Activated CD4-positive, alpha-beta T cell treated with anti-CD3 and anti-CD28 coated beads, Interleukin-2, amount 10 ng/mL, durations not matched to agents 24 days and 14 days (primary cell): ENCODE measurements at places on chromosomes 16 and 17. TPM values are rescaled to one million over a fixed set of nuclear protein-coding genes. Genes with fewer than 3 reads are reported as not detected.

- peaks cover 66% of the 10 kb centered on the region for H3K36me3 ChIP-seq
- no peak overlapping the region for H3K4me3 ChIP-seq
- peaks cover 18% of the 10 kb centered on the region for H3K4me1 ChIP-seq
Measured at GRCh38 chr17:7496470-7497183, 12.5 kb downstream of the POLR2A start.

- H3K27ac ChIP-seq = no peak overlapping the region
- H3K27me3 ChIP-seq = peaks cover 26% of the 10 kb centered on the region
- no peak overlapping the region for H3K4me3 ChIP-seq
- peaks cover 33% of the 10 kb centered on the region for H3K4me1 ChIP-seq
Measured at GRCh38 chr16:53546988-53547391, 44.0 kb upstream of the AKTIP start.

DNA sequence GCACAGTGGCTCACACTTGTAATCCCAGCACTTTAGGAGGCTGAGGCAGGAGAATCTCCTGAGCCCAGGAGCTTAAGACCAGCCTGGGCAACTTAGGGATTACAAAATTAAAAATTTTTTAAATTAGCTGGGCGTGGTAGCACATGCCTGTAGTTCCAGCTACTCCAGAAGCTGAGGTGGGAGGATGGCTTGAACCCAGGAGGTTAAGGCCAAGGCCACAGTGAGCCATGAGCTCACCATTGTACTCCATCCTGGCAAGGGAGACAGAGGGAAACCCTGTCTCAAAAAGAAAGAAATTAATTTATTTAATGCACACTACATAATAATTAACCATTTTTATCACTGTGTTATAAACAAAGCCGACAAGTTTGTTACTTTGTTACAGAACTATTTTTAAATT is 131.1 kb upstream of the TMEM97 start:
- H3K27me3 ChIP-seq = no peaks in the 10 kb centered on the region
- H3K4me3 ChIP-seq = no peak overlapping the region
- peaks cover 21% of the 10 kb centered on the region for H3K36me3 ChIP-seq
- no peak for DNase-seq
- H3K27ac ChIP-seq = no peak overlapping the region

DNA sequence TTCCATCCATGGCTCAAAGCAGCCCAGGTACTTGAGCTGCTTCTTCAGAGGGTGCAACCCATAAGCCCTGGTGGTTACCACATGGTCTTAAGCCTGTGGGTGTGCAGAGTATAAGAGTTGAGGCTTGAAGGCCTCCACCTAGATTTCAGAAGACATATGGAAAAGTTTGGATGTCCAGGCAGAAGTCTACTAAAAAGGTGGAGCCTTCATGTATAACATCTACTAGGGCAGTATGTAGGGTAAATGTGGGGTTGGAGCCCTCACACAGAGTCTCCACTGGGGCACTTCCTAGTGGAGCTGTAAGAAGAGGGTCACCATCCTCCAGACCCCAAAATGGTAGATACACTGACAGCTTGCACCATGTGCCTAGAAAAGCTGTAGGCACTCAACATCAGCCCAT is 120.9 kb downstream of the HS3ST3A1 start:
- H3K27ac ChIP-seq = no peak overlapping the region
- peak; percentile 10 for DNase-seq
- no peak overlapping the region for H3K4me3 ChIP-seq
- no peaks in the 10 kb centered on the region for H3K27me3 ChIP-seq
- H3K4me1 ChIP-seq = no peaks in the 10 kb centered on the region

- no peaks in the 10 kb centered on the region for H3K27me3 ChIP-seq
- H3K4me3 ChIP-seq = no peak overlapping the region
- no peak overlapping the region for H3K27ac ChIP-seq
- DNase-seq = no peak
- H3K36me3 ChIP-seq = no peaks in the 10 kb centered on the region
Measured at GRCh38 chr16:88816736-88817535, 5.2 kb upstream of the APRT start.

DNA sequence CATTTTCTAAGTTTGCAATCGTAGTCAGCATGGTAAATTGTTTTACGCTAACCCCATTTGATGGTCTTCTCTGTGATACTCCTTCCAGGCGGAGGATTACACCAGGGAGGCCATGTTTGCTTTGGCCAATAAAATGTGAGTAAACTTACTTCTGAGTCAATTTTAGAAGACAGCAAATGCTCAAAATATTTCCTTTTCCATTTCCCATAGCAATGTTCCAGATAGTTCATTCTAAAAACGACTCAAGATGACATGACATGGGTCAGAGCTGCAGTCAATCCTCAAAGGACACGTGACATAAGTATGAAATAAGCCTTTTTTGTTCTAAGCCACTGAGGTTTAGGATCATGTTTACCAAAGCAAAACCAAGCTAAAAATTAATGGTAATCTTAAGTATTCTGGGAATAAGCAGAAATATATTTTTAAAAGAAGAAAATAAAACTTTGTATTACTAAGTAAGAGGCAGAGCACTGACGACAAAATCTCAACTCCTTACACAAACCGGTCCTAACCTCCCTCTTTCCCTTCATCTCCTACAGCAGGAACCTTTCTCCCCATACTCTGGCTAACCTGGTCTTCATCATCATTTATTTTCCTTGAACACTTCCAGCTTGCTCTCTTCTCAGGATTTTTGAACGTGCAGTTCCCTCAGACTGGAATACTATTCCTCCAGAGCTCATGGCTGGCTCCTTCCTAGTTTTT is 266.2 kb downstream of the CEP112 start:
- H3K27ac ChIP-seq = no peak overlapping the region
- H3K27me3 ChIP-seq = no peaks in the 10 kb centered on the region
- no peaks in the 10 kb centered on the region for H3K4me1 ChIP-seq
- H3K4me3 ChIP-seq = no peak overlapping the region
- no peak for DNase-seq

TEKT1 gene
- total RNA-seq = not detected in 2 replicates

DNA sequence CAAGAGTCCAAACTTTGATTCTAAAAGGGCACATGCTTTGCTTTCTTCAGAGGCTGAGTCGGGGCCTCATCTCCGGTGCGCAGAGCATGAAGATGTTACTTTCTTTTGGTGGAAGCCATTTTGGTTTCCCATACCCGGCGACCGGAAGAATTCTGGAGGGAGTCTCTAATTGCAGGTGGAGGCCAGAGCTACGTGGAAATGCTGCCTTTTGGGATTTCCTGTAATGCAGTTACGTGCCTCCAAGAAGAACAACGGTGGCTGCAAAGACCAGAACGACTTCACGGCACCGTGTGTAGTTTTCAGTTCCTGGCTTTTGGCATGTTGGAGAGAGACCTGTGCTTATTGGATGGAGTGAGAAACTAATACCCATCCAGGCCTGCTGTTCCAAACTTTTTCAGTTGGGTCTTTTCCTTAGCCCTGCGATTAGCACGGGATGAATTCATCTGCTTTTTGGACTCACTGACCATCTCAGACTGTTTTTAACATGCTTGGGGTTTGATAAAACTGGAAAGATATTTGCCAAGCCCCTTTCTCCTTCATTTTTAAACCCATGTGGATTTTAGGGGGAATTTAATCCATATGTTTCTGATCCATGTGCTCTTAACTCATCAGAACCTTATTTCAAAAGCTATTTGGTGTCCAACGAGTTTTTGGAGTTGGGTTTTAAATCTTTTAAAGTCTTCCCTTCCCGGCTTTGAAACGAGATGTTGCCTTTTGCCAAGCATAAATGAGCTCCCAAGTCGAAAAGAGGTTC is 19.0 kb downstream of the FOXL1 start:
- H3K36me3 ChIP-seq = no peaks in the 10 kb centered on the region
- H3K27me3 ChIP-seq = peaks cover 41% of the 10 kb centered on the region
- no peak for DNase-seq
- peaks cover 3% of the 10 kb centered on the region for H3K4me1 ChIP-seq
- H3K4me3 ChIP-seq = no peak overlapping the region
- no peak overlapping the region for H3K27ac ChIP-seq

DNA sequence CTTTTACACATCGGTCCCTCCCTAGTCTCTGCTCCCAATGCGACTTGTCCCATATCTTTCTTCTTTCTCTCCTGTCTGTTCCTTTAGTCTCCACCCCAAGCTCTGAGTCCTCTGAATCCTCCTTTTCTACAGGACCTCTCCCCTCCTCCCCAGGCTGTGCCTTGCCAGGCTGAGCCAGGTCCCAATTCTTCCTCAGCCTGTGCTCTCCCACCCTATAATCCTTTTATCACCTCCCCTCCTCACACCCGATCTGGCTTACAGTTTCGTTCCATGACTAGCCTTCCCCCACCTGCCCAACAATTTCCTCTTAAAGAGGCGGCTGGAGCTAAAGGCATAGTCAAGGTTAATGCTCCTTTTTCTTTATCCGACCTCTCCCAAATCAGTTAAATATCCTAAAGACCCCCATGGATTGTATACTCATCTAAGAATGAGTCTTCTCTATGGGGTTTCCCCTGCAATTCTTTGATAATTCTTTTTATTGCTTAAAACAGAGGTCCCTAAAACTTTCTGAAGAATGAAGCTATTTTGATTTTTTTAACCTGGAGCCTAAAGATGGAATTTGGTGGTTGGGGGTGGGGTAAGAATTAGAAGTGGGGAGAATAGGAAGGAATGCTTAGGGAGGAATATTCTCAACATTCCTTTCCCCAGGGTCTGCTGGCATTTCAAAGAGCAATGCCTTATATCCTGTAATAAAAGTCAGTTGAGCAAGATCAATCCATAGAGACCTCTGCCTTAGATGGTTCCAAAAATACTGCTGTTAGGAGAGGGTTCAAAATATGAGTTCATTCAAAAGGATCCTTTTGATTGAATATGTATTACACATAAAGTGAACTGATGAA is 102.8 kb downstream of the MYO1D start:
- H3K27ac ChIP-seq = no peak overlapping the region
- no peak overlapping the region for H3K4me3 ChIP-seq
- no peak for DNase-seq
- no peaks in the 10 kb centered on the region for H3K36me3 ChIP-seq
- H3K4me1 ChIP-seq = no peaks in the 10 kb centered on the region
- peaks cover 2% of the 10 kb centered on the region for H3K27me3 ChIP-seq

DNA sequence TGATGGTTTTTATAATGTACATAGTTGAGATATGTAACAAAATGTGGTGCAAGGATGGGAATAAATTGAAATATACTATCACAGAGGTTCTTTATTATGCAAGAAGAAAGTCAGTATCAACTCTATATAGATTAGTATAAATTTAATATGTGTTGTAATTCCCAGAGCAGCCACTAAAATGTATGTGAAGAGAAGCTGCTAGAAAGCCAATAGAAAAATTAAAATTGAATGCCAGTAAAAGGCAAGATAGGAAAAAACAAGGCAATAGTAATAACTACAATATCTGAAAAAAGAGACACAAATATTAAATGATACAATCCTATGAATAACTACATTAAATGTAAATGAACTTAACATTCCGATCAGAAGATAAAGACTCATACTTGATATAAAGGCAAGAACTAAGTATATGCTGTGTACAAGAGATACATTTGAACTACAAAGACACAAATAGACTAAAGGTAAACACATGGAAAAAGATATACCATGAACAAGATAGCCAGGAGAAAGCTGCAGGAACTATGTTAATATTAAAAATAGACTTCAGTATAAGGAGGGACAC is 92.0 kb downstream of the ABCA8 start:
- H3K4me1 ChIP-seq = no peaks in the 10 kb centered on the region
- no peak overlapping the region for H3K27ac ChIP-seq
- H3K36me3 ChIP-seq = no peaks in the 10 kb centered on the region
- H3K27me3 ChIP-seq = no peaks in the 10 kb centered on the region
- DNase-seq = no peak

GRCh38 chr17:42698736-42699414 is 16.5 kb downstream of the CNTNAP1 start:
- no peak for DNase-seq
- H3K36me3 ChIP-seq = peaks cover 26% of the 10 kb centered on the region
- H3K27ac ChIP-seq = no peak overlapping the region

- H3K27me3 ChIP-seq = peaks cover 3% of the 10 kb centered on the region
- H3K27ac ChIP-seq = no peak overlapping the region
- no peaks in the 10 kb centered on the region for H3K4me1 ChIP-seq
- no peak for DNase-seq
- no peaks in the 10 kb centered on the region for H3K36me3 ChIP-seq
- H3K4me3 ChIP-seq = no peak overlapping the region
Measured at GRCh38 chr16:75745242-75745641, 19.0 kb upstream of the CPHXL start.

C16orf95 gene
- total RNA-seq = 10.9 and 11.1 TPM in 2 replicates

ACADVL gene
- 244 and 267 TPM in 2 replicates for total RNA-seq

GRCh38 chr17:38732376-38733281 is 2.5 kb downstream of the CISD3 start:
- DNase-seq = no peak
- H3K36me3 ChIP-seq = peaks cover 28% of the 10 kb centered on the region
- peak overlapping the region; percentile 93 for H3K4me3 ChIP-seq
- peaks cover 63% of the 10 kb centered on the region for H3K4me1 ChIP-seq
- H3K27ac ChIP-seq = peak overlapping the region; percentile 73

GRCh38 chr16:87692756-87693155 is 73.0 kb downstream of the KLHDC4 start:
- DNase-seq = no peak
- no peaks in the 10 kb centered on the region for H3K4me1 ChIP-seq
- H3K27me3 ChIP-seq = no peaks in the 10 kb centered on the region
- peaks cover 7% of the 10 kb centered on the region for H3K36me3 ChIP-seq
- no peak overlapping the region for H3K4me3 ChIP-seq

C16orf46 gene
- total RNA-seq = 0.54 and 0.86 TPM in 2 replicates

GRCh38 chr17:19321481-19322128 is 40.9 kb downstream of the B9D1 start:
- H3K4me3 ChIP-seq = no peak overlapping the region
- H3K36me3 ChIP-seq = no peaks in the 10 kb centered on the region
- no peaks in the 10 kb centered on the region for H3K4me1 ChIP-seq
- H3K27ac ChIP-seq = no peak overlapping the region
- no peak for DNase-seq

CACNA1H gene
- total RNA-seq = 0.05 and 0.07 TPM in 2 replicates

- DNase-seq = no peak
- H3K4me3 ChIP-seq = peak overlapping the region; percentile 11
- peaks cover 66% of the 10 kb centered on the region for H3K4me1 ChIP-seq
- H3K27me3 ChIP-seq = no peaks in the 10 kb centered on the region
- H3K36me3 ChIP-seq = peaks cover 63% of the 10 kb centered on the region
Measured at GRCh38 chr16:28167221-28167620, 44.5 kb downstream of the XPO6 start.

DNA sequence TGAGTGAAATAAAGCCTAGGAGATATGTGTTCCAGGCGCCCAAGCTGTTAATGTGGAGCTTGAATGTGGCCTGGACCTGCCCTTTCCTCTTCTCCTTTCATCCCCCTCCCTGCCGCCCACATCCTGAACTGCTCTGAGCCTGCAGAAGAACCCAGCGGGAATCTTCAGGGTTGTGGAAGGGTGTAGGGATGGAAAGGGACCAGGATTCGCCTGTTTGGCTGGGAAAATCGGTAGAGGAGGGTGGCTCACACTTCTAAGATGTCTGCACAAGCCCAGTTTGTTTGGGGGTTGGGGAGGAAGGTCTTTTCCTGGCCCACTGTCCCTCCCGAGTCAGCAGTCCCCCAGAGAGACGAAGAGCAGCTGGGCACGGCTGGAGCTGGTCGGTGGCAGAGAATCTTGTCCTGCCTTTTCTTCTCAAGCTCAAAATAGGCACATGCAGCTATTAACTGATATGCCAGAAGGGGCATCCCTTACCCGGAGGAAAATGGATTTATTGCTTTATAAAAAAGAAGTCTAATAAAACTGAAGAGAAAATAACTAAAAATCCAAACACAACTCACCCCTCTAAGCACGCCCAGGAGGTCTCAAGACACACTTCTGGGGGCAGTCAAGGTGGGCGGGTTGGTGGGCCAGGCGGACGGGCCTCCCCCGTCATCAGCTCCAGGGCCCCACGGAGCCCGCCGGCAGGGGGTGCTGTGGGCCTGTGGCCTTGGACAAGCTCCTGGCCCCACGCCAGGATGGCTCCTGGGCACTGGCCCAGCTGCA is 11.5 kb upstream of the PITPNA start:
- no peak overlapping the region for H3K4me3 ChIP-seq
- no peak overlapping the region for H3K27ac ChIP-seq
- DNase-seq = peak; percentile 90
- H3K27me3 ChIP-seq = no peaks in the 10 kb centered on the region

SMTNL2 gene
- not detected in 2 replicates for total RNA-seq

TMEM220 gene
- 0.56 and 1.3 TPM in 2 replicates for total RNA-seq

HASPIN gene
- total RNA-seq = 25.1 and 25.3 TPM in 2 replicates
